Stimulated activated CD4-positive, alpha-beta T cell treated with anti-CD3 and anti-CD28 coated beads, Interleukin-2, amount 100 ng/mL, for 24 hours (primary cell): ENCODE measurements at places on chromosomes 6 and 20.

DNA sequence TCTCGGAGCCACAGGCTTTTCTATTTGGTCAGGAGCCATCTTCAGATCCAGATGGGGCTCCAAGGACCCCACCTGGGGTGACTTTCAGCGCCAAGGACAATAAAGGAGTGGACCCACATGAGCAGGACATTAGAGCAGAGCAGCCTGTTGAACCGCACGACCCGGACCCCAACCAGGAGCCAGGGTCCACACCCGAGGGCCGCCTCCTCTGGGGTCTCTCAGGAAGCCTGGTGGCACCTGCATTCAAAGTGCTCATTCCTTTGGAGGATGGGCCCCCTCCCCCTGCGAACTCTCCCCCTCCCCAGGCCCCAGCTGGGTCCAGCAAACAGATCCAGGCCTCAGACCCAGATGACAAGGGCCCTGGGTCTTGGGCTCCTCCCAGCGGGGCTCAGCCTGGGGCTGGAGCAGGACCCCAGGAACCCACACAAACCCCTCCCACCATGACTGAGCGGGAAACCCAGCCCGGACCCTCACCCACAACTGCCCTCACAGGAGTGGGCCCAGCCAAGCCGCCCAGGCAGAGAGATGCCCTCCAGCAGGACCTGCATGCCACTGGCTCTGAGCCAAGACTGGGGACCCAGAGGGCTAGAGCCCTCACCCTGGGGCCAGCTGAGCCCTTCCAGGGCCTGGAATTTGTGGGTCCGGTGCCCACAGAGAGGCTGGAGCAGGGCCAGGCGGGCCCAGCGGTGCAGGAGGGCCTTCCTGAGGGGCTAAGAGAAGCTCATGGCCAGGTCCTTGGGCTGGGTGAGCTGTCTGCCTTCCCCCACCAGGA is 23.9 kb downstream of the RAB44 start:
- DNase-seq = no peak

GRCh38 chr6:122657601-122658000 is 47.4 kb downstream of the PKIB start:
- no peak for DNase-seq

GRCh38 chr6:39330476-39330875 is 8.0 kb upstream of the KCNK16 start:
- DNase-seq = no peak

- peak; percentile 54 for DNase-seq
These were observed 102.6 kb downstream of the LAMP5 start for GRCh38 chr20:9616833-9617461.

DNA sequence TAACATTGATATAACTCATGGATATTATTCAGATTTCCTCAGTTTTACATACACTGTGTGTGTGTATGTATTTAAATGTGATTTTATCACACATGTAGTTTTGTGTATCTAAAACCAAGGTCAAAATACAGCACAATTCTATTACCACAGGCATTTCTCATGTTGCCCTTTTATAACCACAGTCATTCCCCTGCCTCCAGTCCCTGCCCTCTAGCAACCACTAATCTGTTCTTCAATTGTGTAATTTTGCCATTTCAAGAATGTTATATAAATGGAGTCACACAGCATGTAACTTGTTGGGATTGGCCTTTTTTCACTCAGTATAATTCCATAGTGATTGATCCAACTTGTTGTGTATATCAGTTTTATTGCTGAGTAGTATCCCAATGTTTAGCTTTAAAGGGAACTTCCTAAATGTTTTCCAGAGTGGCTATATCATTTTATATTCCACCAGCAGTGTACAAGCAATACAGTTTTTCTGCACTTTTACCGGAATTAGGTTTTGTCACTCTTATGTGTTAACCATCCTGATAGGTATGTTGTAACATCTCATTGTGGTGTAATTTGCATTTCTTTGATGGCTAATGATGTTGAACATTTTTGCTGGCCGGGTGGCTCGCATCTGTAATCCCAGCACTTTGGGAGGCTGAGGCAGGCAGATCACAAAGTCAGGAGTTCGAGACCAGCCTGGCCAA is 338.2 kb downstream of the SOX4 start:
- DNase-seq = no peak

DNA sequence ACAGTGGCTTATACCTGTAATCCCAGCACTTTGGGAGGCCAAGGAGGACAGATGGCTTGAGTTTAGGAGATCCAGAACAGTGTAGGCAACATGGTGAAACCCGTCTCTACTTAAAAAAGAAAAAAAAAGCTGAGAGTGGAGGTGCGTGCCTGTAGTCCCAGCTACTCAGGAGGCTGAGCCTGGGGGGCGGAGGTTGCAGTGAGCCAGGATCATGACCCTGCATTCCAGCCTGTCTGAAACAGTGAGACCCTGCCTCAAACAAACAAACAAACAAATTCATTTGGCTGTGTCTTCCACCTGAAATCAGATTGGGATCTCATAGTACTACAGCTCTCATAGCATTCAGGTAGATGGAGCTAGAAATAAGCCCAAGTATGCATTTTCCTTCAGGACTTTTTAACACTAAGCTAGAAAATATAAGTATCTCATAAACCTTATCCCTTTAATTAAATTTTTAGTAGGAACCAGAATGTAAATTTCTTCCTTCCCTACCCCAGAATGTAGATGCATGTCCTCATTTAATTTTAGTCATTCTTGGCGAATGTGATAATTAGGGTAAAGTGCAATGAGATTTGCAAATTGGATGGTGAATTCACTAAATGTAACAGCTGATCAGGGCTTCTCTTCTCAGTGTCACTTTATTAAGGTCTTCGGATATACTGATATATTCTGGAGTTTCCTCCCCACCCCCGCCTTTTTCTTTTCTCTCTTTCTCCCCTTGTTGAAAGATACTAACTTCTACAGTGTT is 190.4 kb downstream of the CDKAL1 start:
- DNase-seq = no peak

- DNase-seq = no peak
These were observed 49.5 kb downstream of the ARHGAP40 start for GRCh38 chr20:38651154-38651553.

DNA sequence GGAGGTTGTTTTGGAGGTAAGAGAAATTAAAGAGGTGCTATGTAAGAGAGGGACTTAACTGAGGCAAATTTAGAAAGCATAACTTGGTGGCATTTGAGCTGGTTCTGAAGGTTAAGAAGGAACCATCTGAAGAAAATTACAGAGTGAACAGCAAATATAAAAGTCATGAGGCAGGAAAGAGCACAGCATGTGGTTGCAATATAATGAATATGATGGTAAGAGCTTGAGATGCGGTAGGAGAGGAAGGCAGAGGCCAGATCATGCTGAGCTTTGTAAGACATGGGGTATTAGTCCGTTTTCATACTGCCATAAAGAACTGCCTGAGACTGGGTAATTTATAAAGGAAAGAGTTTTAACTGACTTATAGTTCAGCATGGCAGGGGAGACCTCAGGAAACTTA is 279.1 kb downstream of the UTRN start:
- DNase-seq = no peak
